ENCODE measurements at places on chromosomes 3 and 15.

DNA sequence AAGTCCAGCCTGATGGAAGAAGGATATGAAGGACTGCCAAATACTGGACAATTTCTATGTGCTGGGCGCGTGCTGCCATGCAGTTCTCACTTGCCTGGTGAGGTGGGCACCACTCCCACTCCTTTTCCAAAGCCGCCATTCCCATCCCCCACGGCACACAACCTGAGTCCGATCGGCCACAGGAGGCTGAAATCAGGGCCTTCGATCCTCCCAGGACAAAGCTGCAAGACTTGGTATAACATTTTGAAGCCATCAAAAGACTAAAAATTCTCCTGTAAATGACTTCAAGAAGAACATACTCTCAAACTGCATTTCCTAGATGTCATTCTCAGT is 3.1 kb upstream of the MAP6D1 start:
- H3K27me3 ChIP-seq: peaks cover 4% of the 10 kb centered on the region
- H3K4me1 ChIP-seq: peaks cover 7% of the 10 kb centered on the region
- H3K27ac ChIP-seq: no peak overlapping the region
- ATAC-seq: no peak
- H3K36me3 ChIP-seq: peaks cover 53% of the 10 kb centered on the region
- no peak overlapping the region for H3K4me3 ChIP-seq

DNA sequence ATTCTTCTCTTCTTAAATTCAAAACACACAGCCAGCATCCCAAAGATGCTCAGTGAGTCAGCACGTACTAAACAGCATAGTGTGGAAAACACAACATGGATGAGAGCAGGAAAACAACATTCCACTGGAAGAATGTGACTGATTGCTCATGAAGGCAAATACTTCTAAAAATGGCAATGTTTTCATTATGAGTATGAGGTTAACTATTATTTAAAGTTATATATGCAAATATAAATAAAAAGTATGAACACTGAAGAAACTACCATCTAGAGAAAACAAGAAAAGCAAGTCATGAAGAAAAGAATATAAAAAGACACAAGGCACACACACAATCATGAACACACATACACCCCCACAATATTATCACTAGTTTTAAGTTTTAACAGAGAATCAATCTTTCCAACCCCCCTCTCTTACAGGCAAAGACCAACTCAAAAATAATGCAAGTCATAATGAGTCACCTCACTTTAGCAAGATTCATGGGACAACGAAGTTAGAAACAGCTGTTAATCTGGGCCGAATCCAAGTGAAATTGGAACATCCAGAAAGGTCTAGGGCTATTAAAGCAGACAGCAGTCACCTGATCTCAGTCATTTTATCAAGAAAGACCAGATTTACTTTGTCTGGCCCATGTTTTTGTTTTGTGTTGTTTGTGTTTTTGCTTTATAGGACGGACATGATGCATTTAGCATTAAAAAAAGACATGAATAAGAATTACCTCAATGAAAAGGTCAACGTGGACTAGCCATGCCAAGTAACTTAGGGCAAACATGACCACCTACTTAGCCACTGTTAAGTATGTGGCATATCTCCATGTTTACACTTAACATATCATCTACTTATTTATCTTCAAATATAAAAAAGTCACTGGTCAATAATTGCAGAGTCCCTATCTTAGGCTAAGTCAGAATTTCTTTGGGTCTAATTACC is 18.1 kb downstream of the GBE1 start:
- peaks cover 9% of the 10 kb centered on the region for H3K4me1 ChIP-seq
- ATAC-seq: no peak
- peak overlapping the region; percentile 2 for H3K27ac ChIP-seq
- H3K27me3 ChIP-seq: no peaks in the 10 kb centered on the region
- peaks cover 77% of the 10 kb centered on the region for H3K36me3 ChIP-seq

GRCh38 chr15:61946778-61947177 is 113.5 kb downstream of the VPS13C start:
- H3K4me1 ChIP-seq: peaks cover 4% of the 10 kb centered on the region
- H3K27ac ChIP-seq: no peak overlapping the region
- peaks cover 96% of the 10 kb centered on the region for H3K36me3 ChIP-seq
- H3K27me3 ChIP-seq: no peaks in the 10 kb centered on the region

- no peak for ATAC-seq
- peak overlapping the region; percentile 90 for H3K4me3 ChIP-seq
These were observed 1.4 kb downstream of the SLC41A3 start for GRCh38 chr3:126082362-126083137.

DNA sequence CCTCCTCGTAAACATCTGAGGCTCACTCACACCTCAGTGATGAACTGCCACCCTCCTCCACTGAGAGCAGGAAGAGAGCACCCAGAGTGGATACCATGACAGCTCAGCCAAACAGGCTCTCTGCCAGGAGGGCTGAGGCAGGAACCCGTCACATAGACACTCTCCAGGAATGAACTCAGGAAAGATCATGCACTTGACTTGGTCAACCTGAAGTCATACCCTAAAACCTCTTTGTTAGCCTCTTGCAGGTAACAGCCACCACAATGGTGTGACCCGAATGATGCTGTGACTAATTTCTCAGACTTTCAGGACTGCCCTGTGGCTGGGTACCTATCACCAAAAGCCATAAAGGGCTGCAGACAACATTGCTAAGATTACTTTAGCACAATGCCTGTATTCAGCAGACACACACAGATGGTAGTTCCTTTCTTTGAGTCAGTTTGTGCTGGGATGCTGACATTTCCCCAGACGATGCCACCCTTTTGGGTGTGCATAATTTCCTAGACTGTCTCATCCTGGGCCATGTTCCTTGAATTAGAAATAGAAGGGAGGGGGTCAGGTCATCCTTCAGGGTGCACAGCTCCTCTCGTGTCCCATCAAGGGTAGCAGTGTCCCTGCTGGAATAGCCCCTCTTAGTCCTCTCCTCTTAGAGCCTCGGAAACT is 30.3 kb downstream of the CX3CR1 start:
- H3K4me3 ChIP-seq: no peak overlapping the region
- ATAC-seq: peak; percentile 52
- no peaks in the 10 kb centered on the region for H3K36me3 ChIP-seq
- no peaks in the 10 kb centered on the region for H3K4me1 ChIP-seq

DNA sequence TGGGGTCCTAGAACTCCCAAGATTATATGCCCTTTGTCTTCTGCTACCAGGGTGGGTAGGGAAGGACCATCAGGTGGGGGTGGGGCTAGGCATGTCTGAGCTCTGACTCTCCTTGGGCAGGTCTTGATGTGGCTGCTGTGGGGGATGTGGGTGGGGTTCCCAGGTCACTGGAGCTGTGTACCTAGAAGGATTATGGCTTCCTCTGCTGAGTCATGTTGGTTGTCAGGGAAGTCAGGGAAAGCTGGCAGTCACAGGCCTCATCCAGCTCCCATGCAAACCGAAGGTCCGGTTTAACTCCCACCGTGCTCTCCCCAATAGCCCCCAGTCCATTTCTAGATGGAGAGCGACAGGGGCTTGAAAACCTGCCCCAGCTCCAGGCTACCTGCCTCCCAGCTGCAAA is 35.2 kb downstream of the EID1 start:
- no peaks in the 10 kb centered on the region for H3K36me3 ChIP-seq
- H3K27ac ChIP-seq: no peak overlapping the region
- peaks cover 18% of the 10 kb centered on the region for H3K27me3 ChIP-seq
- ATAC-seq: no peak

DNA sequence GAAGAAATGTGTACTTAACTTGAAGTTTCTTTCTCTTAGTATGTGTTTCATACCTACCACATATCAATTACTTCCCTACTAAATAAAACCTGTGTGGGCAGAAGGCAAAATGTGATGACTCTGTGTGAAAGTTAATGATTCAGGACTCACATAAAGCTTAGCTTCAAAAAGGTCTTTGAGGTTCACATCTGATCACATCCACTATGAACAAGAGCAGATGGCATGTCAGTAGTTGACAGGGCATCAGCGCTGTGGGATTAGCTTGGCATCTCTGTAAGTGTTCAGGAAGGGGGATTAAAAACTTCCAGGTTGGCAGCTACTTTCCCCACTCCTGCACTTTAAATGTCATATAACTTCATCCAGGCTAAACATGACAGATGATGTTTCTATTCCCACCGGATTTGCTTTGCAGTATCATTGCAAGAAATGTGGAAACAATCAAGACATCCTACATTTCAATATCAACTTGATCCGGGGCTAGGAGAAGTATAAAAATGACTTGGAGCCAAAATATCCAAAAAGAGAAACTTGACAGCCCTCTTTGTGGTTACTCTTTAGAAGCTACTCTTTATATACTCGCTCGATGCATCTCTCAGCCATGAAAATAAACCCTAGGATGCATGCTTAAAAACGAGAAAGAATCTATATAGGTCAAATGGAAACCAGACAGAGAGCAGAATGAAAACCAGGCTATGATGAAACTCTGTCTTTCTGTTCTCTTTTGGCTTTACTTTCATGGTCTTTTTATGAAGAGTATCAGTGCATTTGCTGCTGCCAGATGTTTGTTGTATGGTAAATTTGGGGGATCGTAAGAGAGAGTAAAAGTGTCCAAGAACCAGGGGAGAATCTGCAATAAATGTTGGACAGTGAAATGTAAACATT is 273.1 kb upstream of the ALCAM start:
- H3K4me1 ChIP-seq: no peaks in the 10 kb centered on the region
- H3K27me3 ChIP-seq: peaks cover 4% of the 10 kb centered on the region
- no peak for ATAC-seq
- no peak overlapping the region for H3K27ac ChIP-seq

DNA sequence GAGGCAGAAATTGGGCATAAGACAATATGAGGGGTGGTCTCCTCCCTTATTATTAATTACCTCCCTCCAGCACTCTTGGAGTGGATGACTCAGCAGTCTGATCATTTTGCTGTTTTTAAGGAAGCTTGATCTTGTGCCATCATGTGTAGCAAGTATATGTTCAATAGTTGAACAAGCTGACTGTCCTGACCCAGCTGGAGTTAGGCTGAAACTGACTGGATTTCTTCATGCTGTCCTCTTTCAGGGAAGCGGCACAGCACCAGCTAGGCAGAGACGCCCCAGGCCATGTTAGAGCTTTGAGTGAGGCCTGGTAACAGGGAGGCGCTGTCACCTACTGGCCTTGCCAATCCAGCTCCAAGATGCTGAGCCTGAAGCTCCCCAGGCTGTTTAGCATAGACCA is 54.4 kb upstream of the KIF23 start:
- H3K27ac ChIP-seq: no peak overlapping the region
- H3K36me3 ChIP-seq: no peaks in the 10 kb centered on the region
- no peak overlapping the region for H3K4me3 ChIP-seq

DNA sequence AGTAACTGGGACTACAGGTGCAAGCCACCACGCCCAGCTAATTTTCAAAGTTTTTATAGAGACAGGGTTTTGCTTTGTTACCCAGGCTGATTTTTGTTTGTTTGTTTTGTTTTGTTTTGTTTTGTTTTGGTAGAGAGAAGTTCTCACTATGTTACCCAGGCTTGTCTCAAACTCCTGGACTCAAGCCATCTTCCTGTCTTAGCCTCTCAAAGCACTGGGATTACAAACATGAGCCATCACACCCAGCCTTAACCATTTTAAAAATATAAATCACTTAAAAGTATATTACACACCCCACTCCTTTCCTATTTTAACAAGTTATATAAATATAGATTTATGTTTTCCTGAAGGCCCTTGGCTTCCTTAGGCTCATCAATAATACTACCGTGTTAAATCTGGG is 6.5 kb upstream of the DYNC1LI1 start:
- peaks cover 6% of the 10 kb centered on the region for H3K4me1 ChIP-seq
- peak overlapping the region; percentile 66 for H3K27ac ChIP-seq
- ATAC-seq: no peak
- H3K4me3 ChIP-seq: peak overlapping the region; percentile 73
- H3K27me3 ChIP-seq: no peaks in the 10 kb centered on the region
- no peaks in the 10 kb centered on the region for H3K36me3 ChIP-seq

GRCh38 chr3:8164145-8164544 is 337.5 kb upstream of the LMCD1 start:
- no peaks in the 10 kb centered on the region for H3K36me3 ChIP-seq
- no peak overlapping the region for H3K27ac ChIP-seq
- H3K4me3 ChIP-seq: no peak overlapping the region
- no peaks in the 10 kb centered on the region for H3K4me1 ChIP-seq

DNA sequence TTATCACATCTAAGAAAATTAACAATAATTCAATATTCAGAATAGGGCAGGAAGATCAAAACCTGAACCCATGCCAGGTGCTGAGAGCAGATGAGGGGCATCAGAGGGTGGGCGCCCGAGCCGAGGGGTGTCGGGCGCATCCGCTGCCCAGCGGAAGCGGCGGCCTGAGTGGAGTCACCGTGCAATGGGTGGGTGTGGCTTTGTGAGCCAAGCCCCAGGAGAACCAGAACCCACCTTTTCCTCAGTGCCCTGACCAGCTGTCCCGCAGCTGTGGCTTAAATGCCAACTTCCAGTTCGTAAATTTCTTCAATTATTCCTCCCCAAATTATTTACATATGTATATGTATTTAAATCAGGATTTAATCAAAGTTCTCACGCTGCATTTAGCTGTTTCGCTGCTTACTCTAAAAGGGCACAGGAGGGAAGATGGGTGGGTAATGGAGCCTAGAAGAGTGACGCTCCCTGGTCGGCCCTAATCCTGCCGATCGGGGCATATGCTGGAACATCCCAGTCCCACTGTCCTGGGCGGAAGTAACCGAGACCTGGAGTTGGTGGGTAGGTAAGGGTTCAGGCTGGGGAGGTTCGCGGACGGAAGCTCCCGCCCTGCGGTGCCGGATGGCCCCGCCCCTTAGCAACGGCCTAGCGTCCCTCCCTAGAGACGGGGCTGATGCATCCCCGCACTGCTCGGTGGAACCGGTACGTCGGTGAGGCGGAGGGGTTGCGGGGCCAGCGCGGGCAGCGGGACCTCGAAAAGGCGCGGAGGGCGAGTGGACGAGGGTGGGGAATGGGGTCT is 1.3 kb downstream of the DNAH1 start:
- peak overlapping the region; percentile 63 for H3K4me3 ChIP-seq
- H3K36me3 ChIP-seq: no peaks in the 10 kb centered on the region
- peak; percentile 91 for ATAC-seq
- peaks cover 14% of the 10 kb centered on the region for H3K4me1 ChIP-seq

GRCh38 chr15:100284701-100285100 is 57.1 kb downstream of the ADAMTS17 start:
- H3K4me3 ChIP-seq: no peak overlapping the region
- no peak for ATAC-seq
- no peaks in the 10 kb centered on the region for H3K27me3 ChIP-seq

DNA sequence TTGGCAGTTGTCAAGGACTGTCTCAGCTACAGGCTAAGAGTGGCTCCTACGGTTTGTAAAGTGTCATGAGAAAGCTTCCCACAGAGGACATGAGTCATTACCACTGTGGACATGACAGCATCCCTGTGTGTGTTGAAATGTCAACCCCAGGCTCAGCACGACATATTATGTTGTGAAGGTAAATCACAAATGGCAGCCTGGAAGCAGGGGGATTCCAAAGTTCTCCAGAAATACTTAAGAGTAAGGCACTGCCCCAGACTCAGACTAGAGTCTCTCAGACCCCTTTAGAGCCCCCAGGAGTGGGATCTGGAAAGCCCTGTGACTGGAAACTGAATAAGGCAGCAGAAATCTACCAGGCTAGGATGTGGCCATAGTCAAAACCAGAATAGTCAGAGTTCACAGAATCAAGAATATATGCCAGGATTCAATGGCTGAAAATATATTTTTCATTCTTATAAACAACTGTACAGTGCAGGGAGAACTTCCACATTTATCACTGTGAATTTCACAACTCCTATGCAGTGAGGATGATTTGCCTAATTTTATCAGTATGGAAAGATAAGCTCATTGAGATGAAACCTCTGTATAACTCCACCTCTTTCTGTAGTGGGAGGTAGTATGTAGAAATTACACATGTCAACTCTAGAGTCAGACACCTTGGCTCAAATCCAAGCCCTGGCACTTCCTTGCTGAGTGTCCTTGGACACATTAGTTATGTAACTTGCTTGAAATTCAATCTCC is 237.1 kb upstream of the CFAP20DC start:
- ATAC-seq: peak; percentile 91
- H3K4me3 ChIP-seq: peak overlapping the region; percentile 15
- no peaks in the 10 kb centered on the region for H3K27me3 ChIP-seq

GRCh38 chr3:126390201-126390600 is 4.5 kb upstream of the CFAP100 start:
- ATAC-seq: no peak
- peaks cover 54% of the 10 kb centered on the region for H3K27me3 ChIP-seq
- no peaks in the 10 kb centered on the region for H3K4me1 ChIP-seq
- no peak overlapping the region for H3K4me3 ChIP-seq

All from activated T-helper 17 cell treated with anti-CD3 and anti-CD28 coated beads, Interleukin-2, amount 50 U/mL, for 72 hours (primary cell).